CD4-positive, alpha-beta T cell treated with Interleukin-21 for 1 hour (primary cell): ENCODE measurements at places on chromosomes 7 and 10.

DNA sequence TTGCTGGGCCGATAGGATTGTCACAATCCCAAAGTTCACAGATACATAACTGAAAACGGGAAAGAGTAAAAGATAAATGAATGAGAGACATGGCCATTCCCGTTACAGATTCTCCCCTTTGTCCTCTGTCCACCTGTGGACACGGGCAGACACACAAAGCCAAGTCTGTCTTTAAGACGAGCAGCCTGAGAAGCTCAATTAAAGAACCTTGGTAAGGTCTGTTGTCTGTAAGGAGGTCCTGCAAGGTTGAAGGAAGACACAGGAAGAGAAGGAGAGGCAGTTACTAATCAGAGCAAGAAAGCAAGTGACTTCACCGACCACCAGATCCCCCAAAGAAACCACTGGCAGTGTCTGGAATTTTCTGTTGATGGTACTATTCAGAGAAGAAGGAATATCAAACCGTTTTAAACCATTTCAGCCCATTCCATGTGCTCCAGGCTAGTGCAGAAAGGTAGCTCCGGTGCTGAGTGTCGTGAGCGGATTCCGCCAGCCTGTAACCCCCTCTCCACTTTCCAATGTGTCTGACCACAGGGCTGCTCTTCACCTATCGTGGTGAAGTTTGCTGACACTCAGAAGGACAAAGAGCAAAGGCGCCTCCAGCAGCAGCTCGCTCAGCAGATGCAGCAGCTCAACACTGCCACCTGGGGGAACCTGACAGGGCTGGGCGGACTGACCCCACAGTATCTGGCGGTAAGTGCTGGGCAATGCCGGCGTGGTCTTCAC lies 252.6 kb downstream of the CELF2 start:
- DNase-seq = peak; percentile 77

DNA sequence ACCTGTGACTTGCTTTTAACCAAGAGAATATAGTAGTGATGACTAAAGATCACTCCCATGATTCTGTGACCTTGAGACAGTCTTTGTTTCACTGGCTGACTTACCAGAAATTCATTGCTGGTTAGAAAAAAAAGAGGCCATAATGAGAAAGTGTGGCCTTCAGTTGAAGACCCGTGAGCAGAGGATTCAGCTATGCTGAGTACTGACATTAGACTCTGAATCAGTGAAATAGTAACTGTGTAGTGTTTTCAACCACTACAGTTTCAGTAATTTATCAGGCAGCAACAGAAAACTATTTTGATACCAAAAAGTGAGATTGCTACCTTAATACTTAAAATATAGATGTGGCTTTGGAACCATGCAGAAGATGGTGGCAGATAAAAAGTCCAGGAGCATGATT lies 298.0 kb upstream of the KCND2 start:
- no peak for DNase-seq

- DNase-seq = no peak
Measured at GRCh38 chr7:113198226-113198625, 79.9 kb upstream of the SMIM30 start.

DNA sequence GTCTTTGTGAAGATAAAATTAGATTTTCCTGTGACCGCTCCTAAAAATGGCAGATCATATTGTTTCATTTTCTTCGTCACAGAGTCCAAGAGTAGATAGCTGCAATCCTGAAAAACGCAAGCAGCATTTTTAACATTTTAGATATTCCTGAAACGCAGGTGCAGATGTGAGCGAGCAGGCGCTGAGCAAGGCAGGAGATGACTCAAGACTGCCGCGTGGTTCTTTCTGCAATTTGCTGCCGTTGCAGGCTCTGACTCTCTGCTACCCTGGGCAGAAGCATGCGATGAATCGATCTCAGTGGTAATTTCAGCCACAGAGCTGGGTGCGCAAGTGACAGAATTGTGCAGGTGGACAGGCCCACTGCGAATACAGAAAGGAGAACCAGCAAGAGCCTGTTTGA lies 331.9 kb downstream of the ACTR3B start:
- no peak for DNase-seq

DNA sequence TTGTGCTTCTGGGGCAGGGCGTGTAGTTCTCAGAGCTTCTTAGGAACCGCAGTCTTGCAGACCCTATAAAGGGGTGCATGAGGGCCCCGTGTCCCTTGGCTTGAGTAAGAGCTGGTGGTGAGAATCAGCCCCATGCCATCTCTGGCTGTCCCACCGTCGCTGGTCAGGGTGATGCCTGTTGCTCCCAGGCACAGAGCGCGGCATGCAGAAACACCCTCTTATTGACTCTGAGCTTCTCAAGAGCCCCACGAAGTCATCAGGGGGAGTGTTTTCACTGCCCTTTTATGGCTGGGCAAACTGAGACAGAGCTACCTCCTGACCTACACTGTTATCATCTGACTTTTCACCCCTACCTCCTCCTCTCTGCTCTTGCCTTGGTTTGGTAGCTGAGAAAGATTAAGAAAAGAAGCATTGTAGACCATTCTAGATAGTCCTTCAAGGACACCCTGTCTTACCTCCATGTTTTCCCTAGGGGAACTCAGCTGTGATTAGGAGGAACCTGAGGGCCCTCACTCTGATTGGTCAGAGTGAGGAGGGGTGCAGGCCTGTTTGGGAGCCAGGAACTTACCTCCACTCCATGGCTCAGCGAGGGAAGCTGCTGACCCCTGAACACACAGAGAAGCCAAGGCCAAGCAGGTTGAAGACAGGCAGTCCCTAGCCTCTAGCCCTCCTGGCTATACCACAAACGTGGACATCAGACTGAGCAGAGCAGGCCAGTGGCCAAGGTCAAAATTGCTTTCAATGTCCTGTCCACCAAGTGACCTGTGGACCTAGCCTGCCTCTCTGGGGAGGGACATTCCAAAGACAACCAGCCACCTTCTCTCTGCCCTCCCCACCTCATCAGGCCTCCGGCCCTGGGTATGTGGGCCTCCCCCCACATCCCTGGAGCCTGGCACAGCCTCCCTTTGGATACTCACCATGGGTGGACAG lies 17.6 kb downstream of the UNC5B start:
- no peak for DNase-seq

- no peak for DNase-seq
Measured at GRCh38 chr7:30170476-30171205, 35.9 kb downstream of the MTURN start.

- DNase-seq = no peak
Measured at GRCh38 chr7:12553416-12553815, 17.1 kb upstream of the SCIN start.

DNA sequence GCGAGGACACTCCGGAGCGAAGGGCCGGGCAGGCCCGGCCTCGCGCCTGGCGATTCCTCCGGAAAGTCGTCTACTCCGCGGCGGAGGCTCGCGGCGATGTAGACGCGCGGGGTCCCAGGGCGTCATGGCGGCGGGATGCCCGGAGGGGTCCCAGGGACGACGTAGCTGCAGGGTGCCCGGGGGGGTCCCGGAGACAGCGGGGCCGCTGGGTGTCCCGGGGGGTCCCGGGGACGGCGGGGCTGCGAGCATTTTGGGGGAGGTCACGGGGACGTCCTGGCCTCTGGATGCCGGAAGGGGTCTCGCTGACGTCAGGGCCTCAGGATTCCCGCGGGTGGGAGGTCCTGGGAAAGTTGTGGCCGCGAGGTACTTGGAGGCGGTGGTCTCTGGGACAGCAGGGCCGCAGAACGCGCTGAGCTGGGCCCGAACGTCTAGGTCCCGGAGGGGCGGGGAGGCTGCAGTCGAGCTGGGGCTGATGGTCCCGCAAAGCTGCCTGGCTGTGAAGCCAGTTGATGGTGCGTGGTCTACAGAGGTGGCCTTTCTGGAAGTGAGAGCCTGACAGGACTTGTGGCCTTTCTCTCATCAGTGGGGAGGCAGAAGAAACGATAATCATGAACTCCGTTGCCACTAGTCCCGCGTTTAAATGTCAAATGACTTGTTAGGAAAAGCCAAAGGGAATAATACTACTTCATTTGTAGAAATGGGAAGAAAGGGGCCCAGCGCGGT lies 637 bp downstream of the HSPA14 start:
- DNase-seq = peak; percentile 28

- DNase-seq = peak; percentile 41
Measured at GRCh38 chr7:128697302-128697905, 25.3 kb downstream of the GARIN1A start.

DNA sequence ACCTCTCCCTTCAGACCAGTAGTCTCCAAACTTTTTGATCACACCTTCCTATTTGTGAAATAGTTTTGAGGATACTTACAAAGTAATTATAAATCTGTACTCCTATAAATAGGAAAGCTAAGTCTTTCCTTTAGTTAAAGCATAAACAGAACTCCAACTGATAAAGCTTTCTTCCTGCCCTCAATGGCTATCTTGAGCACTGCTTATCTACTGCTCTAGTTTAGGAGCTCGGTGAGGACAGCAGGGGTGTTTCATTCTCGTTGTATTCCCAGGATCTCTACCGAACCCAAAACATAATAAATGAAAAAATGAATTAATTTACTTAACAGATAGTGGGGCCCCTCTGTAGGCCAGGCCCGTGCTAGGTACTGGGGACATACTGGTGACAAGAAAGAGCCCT lies 17.7 kb downstream of the SORBS1 start:
- DNase-seq = no peak

GRCh38 chr10:25047088-25047487 lies 30.7 kb downstream of the THNSL1 start:
- no peak for DNase-seq

GRCh38 chr10:89535171-89536012 lies at the start of gene SLC16A12:
Gene SLC16A12 (minus strand): TSS chr10:89535594. CDS start chr10:89462578, 73,016 bp downstream.
- no peak for DNase-seq

- DNase-seq = no peak
Measured at GRCh38 chr7:111531993-111532392, 30.3 kb downstream of the IMMP2L start.

DNA sequence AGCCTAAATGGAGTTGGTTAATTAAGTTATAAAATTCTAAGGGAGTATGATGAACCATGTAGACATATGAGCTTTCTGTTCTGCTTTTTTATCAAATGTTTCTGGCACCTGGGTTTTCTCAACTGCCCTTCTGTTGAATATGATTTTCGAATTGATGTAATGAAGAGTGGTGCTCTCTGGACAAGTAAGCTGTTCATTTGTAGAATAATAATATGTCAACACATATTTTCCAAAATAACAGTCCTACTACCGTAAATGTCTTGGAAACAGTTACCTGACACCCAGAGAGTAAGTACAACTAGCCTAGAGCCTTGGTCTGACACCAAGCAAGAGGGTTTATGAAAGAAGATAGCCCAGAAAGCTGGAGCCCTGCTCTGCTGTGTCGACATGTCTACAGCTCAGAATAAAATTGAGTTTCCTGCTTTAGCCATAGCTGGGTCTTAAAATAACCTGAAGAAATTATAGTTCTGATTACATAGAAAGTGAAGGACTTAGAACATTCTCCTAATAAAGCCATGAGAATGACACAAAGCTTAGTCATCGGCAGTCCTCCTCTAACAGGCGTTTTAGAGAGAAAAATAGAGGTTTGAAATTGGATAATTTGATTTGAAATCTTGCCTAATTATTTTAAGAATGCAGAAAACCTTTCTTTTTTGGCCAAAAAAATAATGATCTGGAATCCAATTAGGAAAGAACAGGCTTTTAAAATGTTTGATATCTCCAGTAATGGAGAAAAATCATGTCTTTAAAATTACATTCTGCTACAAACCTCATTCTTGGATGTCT lies 25.1 kb downstream of the HDAC9 start:
- DNase-seq = no peak

GRCh38 chr10:61283066-61283465 lies 170.1 kb downstream of the TMEM26 start:
- DNase-seq = no peak

- DNase-seq = no peak
Measured at GRCh38 chr10:106566873-106567272, 597.6 kb downstream of the SORCS1 start.

- no peak for DNase-seq
Measured at GRCh38 chr10:78045237-78045636, 11.6 kb downstream of the RPS24 start.

GRCh38 chr10:26368463-26368862 lies 69.7 kb upstream of the APBB1IP start:
- no peak for DNase-seq

DNA sequence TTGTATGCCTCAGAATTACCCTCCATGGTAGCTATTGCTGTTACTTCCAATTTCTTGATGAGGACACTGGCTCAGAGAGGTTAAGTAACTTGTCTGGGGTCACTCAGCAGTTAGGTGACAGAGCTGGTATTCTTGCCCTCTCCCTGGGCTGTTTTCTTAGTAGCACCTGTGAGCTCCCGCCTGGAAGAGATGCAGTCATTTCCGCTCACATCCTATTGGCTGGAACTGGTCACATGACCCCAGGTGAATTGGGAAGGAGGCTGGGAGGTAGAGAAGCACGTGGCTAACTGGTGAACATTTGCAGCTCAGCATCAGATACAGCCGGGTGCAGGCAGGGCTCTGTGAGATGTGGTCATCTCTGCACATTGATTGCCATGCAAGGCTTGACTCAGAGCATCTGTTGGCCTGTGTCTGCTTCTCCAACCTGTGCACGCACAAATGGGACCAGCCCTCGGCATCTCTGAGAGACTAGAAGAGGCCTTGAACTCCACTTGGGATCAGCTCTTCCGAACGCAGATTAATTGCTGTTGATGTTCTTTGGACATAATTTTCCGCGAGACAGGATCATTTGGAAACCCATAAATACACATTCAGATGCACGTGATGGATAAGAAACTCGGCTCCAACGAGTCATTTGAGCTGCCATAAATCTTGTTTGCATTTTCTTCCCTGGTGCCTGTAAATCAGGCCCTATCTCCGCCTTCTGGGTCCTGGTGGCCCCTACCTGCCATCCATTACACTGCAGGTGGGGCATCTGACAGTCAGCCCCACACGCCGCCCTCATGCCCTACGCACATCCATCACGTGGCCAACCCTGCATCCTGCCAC lies 42.8 kb downstream of the MYL10 start:
- no peak for DNase-seq

DNA sequence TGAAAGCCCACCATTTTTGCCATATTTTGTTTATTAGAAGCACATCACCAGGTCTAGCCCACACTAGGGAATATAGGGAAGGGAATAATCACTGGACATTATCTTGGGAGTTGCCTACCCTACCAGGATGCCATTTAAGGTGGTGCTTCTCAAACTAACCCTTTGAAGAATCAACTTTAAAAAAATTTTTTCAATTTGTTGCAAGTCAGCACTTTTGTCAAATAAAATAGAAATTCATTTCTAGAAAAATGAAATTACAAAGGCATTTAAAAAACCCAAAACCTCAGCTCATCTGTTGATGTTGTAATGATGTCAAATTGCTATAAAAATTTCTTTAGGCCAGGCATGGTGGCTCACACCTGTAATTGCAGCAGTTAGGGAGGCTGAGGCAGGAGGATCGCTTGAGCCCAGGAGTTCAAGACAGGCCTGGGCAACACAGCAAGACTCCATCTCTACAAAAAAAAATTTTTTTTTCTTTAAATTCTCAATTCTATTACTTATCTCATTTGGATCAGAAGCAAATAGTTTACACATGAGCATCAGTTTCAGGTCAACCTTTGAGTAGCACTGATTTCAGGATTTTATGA lies 2.5 kb upstream of the NFE2L3 start:
- no peak for DNase-seq

- no peak for DNase-seq
Measured at GRCh38 chr10:70135684-70136083, 3.1 kb upstream of the AIFM2 start.

- DNase-seq = no peak
Measured at GRCh38 chr7:144386741-144387140, 16.8 kb downstream of the NOBOX start.

- DNase-seq = peak; percentile 74
Measured at GRCh38 chr10:132448248-132448731, 51.3 kb downstream of the PWWP2B start.
